Purkinje cell (primary cell): ENCODE measurements at places on chromosomes 1 and 21. TPM values are rescaled to one million over a fixed set of nuclear protein-coding genes. Genes with fewer than 3 reads are reported as not detected.

Gene INSRR
- polyA plus RNA-seq: not detected in 2 replicates

Gene H3-3A
- 139 and 152 TPM in 2 replicates for polyA plus RNA-seq

Gene SPATA21
- not detected in 2 replicates for polyA plus RNA-seq

Gene CLDN17
- polyA plus RNA-seq: not detected in 2 replicates

Gene RBM8A
- 152 and 224 TPM in 2 replicates for polyA plus RNA-seq

Gene AMY1C
- not detected in 2 replicates for polyA plus RNA-seq

Gene OR2W3
- polyA plus RNA-seq: not detected in 2 replicates

Gene CYYR1
- 0.27 and 0.59 TPM in 2 replicates for polyA plus RNA-seq

Gene PRDX6
- polyA plus RNA-seq: 167 and 188 TPM in 2 replicates

Gene MARK1
- 26.5 and 31.2 TPM in 2 replicates for polyA plus RNA-seq

Gene ZNHIT6
- polyA plus RNA-seq: 25.3 and 27.0 TPM in 2 replicates

Gene REN
- not detected in 2 replicates for polyA plus RNA-seq

Gene BRDT
- polyA plus RNA-seq: 0.09 and 0.20 TPM in 2 replicates

Gene OR14K1
- polyA plus RNA-seq: not detected in 2 replicates

Gene KCNK1
- 160 and 186 TPM in 2 replicates for polyA plus RNA-seq

Gene KRTAP19-7
- not detected in 2 replicates for polyA plus RNA-seq

Gene VHLL
- not detected in 2 replicates for polyA plus RNA-seq

Gene ZSWIM5
- polyA plus RNA-seq: 1.1 and 2.1 TPM in 2 replicates

Gene RXFP4
- not detected in 2 replicates for polyA plus RNA-seq

Gene RGS13
- polyA plus RNA-seq: not detected in 2 replicates

Gene KRTCAP2
- polyA plus RNA-seq: 468 and 662 TPM in 2 replicates

Gene KDF1
- not detected in 2 replicates for polyA plus RNA-seq

Gene DCDC2B
- polyA plus RNA-seq: not detected in 2 replicates

Gene FAM72B
- 0.75 and 6.6 TPM in 2 replicates for polyA plus RNA-seq

Gene TRAF3IP3
- 1.3 TPM in 1 of 2 replicates, not detected in the other for polyA plus RNA-seq

Gene OLFML3
- polyA plus RNA-seq: 0.50 TPM in 1 of 2 replicates, not detected in the other

Gene CD84
- not detected in 2 replicates for polyA plus RNA-seq

Gene MAN1C1
- polyA plus RNA-seq: 3.5 TPM in 1 of 2 replicates, not detected in the other

Gene SLC37A1
- 8.6 and 18.5 TPM in 2 replicates for polyA plus RNA-seq

Gene PTGFR
- not detected in 2 replicates for polyA plus RNA-seq

Gene CLCA1
- not detected in 2 replicates for polyA plus RNA-seq

Gene RGS2
- polyA plus RNA-seq: 41.1 and 45.1 TPM in 2 replicates

Gene VSIG8
- polyA plus RNA-seq: not detected in 2 replicates

Gene ELF3
- 0.59 TPM in 1 of 2 replicates, not detected in the other for polyA plus RNA-seq

Gene ZNF695
- polyA plus RNA-seq: not detected in 2 replicates

Gene HLX
- polyA plus RNA-seq: 0.17 TPM in 1 of 2 replicates, not detected in the other

Gene TACSTD2
- polyA plus RNA-seq: not detected in 2 replicates

Gene TMEM82
- polyA plus RNA-seq: not detected in 2 replicates

Gene SPATA46
- polyA plus RNA-seq: not detected in 2 replicates

Gene AIM2
- 0.56 and 2.4 TPM in 2 replicates for polyA plus RNA-seq
